ENCODE measurements at places on chromosomes 4 and X.

DNA sequence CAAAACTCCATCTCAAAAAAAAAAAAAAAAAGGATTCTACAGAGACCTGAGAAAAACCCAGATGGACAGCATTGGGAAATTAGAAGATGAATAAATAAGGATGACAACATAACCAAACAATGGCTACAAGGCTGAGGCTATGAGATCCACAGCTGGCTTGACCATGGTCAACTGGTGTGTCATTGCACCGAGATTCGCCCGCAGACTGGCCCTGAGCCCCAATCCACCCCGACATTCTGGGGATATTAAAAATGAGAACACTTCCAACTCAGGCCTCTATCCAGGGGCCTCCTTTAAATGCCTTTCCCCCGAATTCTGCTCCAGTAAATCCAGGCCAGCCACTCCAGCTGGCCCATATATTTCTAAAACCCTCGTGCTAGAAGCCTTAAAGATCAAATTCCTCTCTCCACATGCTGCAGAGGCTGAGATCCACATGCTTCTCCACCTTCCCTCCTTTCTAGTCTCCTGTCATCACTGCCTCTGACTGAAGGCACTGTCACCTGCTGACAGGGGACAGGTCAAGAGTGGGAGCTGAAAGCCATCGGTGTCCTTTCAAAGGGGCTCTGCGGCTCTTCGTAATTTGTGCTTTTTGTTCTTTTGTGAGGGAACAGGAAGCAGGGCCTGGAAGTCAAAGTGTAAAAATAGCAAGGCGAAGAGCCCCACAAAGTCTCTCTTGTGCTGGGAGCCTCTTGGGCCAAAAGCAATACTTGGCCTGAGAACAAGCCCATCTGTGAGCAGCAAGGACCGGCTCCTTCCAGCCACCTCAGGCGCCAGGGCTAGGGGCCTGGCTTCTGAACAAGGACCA is 203.7 kb downstream of the NSUN7 start:
- DNase-seq: no peak

DNA sequence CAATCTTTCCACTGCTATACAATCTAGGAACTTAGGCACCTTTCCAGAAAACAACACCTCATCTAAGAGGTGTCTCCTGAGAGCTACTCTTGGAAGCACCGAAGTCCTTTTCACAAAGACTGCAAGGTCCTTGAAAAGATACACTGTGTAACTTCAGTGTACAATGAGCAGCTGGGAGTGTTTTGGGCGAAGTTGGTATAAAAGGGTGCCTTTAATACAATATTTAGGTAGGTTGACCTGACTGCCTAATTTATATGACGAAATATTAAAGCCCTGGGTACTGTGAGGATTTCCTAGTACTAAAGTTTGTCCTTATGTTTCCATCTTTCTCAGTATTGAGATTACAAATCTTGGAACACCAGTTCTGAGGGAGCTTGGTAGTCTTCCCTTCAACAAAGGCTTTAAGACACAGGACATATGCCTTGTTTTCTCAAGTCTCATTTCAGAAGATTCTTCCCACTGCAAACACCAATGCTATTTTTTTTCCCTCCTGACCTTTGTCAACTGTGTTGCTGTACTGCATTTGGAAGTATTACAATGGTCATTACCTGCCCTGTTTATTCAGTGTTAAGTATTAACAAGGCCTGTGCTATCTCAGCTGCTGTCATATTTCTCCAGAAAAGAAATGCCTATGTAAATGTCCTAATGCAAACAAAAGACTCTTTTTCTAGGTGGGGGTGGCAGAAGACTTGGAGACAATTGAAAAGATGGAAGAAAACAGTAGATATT is 134.2 kb downstream of the MAML3 start:
- no peak for DNase-seq

DNA sequence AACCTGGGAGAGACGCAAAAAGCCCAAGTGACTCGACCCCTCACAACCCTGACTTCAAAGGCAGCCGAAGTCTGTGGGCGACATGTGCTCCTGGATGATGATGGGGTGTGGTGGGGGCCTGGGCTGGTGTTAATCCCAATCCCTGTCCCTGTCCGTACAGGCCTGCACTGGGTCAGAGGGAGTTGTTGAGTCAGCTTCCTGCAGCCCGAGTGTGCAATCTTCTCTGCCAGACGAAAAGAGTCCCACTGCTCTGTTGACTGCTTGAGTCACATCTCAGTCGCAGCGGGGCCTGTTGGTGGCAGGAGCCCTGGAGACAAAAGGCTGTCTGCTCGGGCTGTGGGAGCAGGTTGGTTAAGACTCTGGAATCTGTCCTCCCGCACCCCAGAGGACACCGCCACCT is 10.3 kb downstream of the FAM3A start:
- no peak for DNase-seq

DNA sequence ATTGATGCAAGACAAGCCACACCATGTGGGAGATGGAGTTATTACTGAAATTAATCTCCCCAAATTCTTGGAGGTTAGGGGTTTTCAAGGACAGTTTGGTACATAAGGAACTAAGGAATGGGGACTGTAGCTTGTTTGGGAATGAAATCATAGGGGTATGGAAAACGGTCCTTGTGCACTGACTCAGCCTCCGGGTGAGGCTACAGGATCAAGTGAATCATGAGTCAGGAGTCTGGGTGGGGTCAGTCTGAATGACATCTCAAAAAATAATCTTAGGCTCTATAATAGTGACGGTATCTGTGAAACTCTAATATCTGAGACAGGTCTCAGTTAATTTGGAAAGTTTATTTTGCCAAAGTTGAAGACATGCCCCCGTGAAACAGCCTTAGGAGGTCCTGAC is 128.5 kb upstream of the CYSLTR1 start:
- DNase-seq: no peak

DNA sequence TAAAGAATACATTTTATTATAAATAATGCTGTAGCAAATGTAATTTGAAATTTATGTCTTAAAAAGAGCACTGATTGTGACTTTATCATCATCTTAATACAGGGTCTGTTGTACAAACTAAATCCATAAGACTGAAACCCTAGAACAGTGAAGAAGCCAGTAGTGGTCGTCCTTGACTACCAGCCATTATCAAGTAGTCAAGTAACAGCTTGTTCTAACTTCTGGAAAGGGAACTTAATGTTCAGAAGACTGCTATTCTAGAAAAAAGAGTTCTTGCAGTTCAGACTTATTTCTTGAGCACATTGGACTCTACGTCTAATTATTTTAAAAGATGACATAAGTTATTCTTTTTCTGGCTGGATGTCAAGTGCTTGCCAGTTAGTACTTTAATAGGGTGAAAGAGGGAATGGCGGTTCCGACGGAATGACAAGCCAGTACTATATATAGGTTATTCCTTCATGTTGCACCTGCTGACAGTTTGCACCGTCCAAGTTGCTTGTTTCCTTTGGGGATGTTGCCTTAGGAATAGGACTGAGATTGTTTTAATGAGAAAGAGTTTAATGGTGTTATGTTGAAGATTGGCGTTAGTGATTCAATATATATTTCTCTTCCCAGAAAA is 109.9 kb downstream of the RAPGEF2 start:
- no peak for DNase-seq

GRCh38 chrX:92247076-92247475 is 467.9 kb downstream of the PCDH11X start:
- no peak for DNase-seq

- DNase-seq: no peak
These were observed 8.1 kb upstream of the HCCS start for GRCh38 chrX:11103006-11103405.

Data from stimulated activated CD8-positive, alpha-beta memory T cell treated with anti-CD3 and anti-CD28 coated beads, Interleukin-7, amount 100 ng/mL, for 4 hours (primary cell).